Amniotic epithelial cell (primary cell): ENCODE measurements at places on chromosomes 11 and 22.

GRCh38 chr22:46854125-46854870, 91.8 kb downstream of the TBC1D22A start:
- DNase-seq: peak; percentile 90

DNA sequence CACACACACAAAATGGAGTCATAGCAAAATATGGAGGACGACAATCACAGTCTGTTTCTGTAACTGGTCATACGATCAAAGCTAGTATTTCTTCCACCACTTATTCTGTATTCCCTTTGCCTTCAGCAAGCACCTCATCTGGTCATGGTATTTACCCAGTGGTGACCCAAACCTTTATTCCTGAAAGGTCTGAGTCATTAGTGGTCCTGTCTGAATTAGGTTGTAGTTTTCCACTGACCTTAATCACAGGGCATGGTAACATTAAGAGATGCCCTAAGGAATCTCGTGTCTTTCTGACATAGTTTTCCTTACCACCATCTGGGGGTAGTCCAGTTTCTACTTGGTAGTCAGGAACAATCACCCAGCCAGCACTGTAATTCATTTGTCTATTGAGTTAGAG, 54.8 kb upstream of the CEP295 start:
- DNase-seq: no peak

DNA sequence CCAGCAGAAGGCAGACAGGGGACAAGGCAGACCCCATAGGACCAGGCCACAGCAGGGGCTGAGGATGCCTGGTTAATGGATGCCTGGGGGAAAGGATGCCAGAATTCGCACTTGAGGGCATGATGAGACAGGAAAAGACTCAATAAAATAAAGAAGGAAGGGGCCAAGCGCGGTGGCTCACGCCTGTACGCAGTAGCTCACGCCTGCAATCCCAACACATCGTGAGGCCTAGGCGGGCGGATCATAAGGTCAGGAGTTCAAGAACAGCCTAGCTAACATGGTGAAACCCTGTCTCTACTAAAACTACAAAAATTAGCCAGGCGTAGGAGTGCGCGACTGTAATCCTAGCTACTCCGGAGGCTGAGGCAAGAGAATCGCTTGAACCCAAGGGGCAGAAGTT, 9.8 kb downstream of the APOBEC3D start:
- no peak for DNase-seq

DNA sequence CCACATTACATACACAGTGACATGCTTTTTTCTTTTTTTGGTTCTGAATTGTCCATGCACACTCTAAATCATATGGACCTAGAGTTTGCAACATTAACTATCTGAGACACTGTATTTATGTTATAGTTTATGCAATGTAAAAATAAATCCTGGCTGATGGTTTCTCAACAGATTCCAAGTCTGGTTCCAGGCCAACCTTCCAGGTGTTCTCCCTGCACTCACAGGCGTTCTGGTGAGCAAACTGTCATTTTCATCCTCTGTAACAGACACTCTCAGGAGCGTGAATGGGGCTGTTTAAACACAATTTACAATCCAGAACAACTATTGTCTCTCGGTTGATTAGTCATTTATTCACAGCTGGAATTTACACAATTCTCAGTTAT, 36.5 kb upstream of the ANKK1 start:
- DNase-seq: no peak

DNA sequence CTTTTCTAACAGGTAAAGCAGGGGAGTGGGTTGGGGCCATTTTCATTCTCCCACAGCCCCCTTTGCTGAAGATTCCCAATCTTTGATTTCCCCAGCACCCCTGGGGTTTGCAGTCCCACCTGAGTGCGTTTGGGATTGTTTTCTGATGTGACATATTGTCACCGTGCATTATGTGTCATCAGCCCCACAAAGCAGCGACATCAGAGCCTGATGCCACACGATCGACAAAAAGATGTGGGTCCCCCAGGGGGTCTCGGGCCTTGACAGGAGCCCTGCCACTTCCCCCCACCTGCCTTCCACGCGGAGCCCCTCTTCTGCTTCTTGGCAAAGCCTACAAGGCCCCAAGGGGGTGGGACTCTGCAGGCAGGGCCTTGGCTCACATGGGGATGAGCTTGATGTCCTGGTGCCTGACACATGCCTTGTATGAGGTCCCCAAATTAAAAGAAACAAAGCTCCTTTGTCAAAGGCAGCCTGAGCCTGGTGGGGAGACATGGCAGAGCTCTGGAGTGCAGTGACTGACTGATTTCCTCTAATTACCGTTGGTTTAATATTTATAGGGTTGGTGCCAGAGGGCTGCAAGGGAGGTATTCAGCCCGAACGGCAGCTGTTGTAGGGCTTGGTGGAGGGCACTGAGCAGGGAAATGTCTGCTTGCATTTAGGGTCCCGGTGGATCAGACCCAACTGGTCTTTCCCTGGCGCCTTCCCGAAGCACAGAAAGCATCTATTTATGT, 149.2 kb downstream of the MIAT start:
- no peak for DNase-seq

- DNase-seq: no peak
Observed at GRCh38 chr11:125192717-125193415, 28.3 kb downstream of the PKNOX2 start.

- DNase-seq: peak; percentile 27
Observed at GRCh38 chr22:37499027-37499707, 13.0 kb upstream of the MFNG start.

- DNase-seq: no peak
Observed at GRCh38 chr11:114889594-114890011, 211.3 kb downstream of the NXPE2 start.

DNA sequence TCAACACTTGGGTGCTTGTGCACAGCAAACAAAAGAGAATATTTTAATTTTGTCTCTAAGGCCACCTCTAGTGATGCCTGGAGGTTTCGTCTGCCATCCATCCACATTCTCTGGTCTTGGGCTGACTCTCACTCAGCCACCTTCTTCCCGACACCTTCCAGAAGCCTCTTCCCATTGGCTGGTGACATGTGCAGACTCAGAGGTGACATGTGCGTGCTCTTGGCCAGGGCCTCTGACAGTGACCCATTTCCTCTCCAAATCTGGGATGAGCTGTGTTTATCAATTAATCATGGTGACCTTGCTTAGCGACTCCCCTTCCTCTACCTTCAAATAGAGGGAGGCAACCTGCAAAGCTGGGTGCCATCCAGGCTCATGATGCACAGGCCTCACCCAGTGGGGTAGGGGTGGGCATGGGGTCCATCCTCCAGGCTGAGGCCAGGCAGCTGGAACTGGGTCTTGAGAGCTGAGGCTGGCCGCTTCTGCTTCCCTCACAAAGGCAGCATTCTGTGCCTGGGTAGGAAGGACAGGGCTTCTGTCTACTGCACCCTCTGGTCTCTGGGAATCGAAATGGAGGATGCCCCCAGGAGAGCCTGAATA, 91.8 kb downstream of the DHCR7 start:
- no peak for DNase-seq

DNA sequence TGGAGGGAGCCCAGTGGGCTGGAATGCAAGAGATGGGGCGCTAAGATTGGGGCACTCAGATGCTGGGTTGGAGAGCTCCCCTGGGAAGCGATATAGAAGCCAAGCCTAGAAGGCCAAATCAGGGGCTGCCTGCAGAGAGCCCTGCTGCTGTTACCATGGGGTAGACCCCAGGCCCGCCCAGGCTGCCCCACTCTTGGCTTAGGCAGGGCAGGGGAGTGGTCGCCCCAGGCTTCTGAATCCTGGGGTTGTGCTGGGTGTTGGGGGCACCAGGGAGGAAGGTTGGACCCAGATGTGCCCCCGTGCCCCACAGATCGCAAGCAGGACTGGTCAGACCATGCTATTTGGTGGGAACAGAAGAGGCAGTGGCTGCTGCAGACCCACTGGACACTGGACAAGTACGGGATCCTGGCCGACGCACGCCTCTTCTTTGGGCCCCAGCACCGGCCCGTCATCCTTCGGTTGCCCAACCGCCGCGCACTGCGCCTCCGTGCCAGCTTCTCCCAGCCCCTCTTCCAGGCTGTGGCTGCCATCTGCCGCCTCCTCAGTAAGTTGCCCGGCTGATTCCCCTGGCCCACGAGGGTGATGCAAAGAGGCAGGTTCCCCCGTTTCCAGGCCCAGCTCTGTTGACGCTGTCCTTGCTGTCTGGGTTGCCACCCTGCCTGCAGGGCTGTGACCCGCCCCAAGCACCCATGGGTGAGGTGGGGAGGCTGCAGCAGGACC, 3.9 kb downstream of the FERMT3 start:
- DNase-seq: no peak

DNA sequence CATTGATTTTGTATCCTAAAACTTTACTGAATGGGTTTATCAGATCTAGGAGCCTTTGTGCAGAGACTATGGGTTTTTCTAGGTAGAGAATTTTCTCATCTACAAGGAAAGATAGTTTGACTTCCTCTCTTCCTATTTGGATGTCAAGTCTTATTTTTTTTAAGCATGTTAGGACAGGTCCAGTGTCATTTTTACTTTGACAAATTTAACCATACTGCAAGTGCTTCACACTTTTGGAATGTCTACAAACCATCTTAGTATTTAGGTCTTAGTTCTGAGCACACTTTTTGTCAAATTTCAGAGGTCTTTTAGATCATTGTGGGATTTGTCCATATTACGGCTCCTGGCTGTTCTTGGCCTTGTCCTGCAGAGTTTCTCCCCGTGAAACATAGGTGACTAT, 715.2 kb upstream of the RAG2 start:
- no peak for DNase-seq

DNA sequence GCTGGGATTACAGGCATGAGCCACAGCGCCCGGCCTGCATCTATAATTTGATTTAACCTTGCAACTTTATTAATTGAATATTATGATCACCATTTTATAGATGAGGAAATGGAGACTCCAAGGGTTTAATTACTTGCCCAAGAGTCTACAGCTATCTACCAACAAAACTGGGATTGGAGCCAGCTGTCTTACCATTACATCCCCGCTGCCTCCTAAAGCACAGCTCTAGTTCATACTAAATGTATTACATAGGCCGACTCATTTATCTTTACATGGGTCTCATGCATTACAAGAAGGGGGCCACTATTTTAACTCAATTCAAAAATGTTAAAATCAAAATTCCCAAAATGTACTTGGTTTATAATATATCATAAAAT, 14.1 kb upstream of the TMA7B start:
- DNase-seq: no peak

- DNase-seq: no peak
Observed at GRCh38 chr11:6418557-6419008, 311 bp downstream of the APBB1 start.

DNA sequence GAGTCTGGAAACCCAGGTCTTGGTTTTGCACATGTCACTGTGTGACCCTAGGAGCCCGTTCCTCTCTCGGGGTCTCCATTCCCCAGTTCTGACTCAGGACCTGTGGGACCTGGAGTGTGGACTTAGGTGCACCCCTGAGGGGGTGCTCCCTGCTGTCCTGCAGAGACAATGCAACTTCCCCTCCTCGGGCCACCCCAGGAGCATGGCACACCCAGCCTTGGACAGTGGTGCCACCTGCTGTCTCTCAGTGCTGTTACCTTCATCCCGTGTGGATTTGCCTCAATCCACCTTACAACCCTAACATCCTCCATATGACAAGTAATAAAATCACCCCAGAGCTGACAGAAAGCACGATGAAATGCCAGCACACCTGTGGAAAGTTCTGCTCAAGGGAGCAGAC, 27.5 kb upstream of the CRYBB3 start:
- no peak for DNase-seq

GRCh38 chr11:14973621-14974514, 1.7 kb upstream of the CALCA start:
- peak; percentile 8 for DNase-seq

DNA sequence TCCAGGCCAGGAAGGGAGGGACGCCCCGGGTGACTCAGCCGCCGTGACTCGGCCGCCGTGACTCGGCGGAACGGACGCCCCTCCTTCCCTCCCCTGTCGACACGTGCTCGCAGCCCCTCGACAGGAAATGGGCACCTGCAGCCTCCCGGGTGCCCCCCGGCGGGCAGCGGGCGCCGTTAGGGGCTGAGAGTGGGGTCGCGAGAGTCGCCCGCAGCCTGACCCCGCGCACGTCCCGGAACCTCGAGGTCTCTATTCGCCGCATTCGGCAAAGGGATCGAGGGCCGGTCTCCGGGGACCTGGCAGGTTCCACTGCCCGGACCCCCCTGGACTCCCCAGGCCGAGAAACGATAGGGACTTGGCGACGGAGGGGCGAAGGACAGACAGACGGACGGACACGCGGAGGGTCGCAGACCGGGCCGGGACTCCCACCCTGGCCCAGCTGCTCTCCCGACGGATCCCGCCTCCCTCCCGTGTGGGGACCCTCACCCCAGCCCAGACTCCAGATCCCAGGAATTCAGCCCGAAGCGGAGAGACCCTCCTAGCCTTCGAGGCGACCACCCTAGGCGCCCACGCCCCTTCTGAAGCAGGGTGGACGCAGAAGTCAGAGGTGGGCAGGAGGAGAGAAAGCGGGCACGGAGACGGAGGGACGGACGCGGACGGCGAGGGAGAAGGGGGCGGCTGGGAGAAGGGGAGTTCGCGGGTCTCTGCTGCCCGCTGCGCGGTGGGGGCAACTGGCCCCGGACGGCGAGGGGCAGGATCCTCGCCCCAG, 648 bp downstream of the FOSL1 start:
- peak; percentile 59 for DNase-seq

DNA sequence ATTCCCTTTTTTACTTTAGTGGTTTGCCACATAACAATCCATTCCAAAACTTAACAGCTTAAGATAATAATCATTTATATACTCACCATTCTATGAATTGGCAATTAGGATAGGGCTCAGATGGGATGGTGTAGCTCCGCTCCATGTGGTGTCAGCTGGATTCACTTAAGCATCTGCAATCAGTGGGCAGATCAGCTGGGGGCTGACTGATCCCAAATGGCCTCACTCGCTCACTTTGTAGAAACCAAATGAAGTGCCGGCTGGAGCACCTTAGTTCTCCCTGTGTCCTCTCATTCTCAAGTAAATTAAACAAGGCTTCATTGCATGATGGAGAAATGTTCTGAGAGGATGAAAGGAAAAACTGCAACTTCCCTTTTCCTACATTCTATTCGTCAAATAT, 161.4 kb downstream of the WT1 start:
- DNase-seq: no peak

- peak; percentile 12 for DNase-seq
Observed at GRCh38 chr11:59923813-59924212, 14.4 kb upstream of the OOSP1 start.

DNA sequence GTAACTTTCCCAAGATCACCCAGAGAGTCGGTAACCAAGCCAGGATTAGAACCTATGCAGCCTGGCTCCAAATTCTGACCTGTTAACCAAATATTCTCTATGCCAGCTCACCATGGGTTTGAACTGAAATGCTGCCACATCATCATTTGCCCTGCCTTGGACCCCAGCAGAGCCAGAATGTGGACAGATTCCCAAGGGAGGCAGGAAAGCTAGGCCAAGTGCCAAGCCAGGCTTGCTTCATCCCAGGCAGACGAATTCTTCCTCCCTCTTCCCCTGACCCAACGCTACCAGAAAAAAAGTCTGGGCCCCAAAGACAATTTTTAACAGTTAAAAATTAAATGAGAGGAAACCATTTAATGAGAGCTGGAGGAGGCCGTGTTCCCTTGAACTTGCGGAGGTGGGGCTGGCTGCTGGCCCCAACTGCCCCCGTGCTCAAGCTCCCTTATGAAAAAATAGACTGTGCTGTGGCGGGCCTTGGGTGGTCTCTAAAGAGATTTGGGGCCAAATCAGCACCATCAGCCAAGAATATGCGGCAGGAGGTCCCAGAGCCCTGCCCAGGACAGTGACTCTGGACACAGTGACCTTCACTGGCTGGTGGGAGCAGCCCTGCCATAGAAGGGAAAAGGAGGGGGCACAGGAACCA, 184.1 kb upstream of the SYT13 start:
- DNase-seq: peak; percentile 28

- no peak for DNase-seq
Observed at GRCh38 chr11:131875611-131876010, 505.2 kb downstream of the NTM start.
